Esophagus squamous epithelium (tissue), 5 donors: ENCODE measurements at places on chromosomes 4 and X.

DNA sequence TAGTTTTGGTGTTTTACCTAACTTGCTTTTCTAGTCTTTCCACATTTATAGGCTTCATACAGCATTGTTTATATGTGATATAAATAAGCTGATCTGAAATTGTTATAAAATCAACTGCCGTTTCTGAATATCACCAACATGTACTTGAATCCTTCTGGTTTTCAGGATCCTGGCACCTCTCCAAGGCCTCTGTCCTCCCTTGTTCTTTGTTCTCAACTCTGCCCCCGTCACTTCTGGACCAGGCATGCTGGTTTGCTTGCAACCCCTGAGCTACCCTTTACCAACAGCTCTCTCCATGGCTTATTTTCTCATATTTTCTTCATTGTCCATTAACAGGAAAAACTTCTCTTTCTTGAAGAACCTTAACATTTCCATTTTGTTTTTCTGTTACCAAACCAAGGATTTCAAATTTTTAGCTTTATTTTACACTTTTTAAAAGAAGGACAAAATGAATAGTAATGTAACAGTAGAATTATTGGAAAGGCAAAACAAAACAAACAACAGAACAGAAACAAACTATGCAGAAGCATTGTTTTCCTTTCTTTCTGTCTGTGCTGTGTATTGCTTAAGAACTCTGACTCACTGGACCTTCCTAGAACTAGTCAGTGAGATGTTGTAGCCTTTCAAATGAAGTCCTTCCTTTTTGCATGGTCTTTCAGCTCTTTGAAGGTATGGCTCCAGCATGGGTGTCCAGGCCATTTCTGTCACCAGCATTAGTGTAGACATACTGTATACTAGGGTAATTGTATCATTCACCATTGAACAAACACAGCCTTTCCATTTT is 44.8 kb downstream of the BANK1 start:
- no peak overlapping the region for H3K27ac ChIP-seq
- no peak for DNase-seq

DNA sequence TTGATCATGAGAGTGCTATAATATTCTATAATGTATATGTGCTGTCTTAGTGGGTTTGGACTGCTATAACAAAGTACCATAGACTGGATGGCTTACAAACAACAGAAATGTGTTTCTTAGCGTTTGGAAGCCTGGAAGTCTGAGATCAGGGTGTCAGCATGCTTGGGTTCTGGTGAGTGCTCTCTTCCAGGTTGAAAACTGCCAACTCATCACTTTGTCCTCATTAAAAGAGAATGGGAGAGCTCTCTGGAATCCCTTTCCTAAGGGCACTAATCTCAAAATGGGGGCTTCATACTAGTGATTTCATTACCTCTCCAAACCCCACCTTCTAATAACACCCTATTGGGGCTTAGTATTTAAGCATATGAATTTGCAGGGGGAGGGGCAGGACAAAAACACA is 33.5 kb upstream of the KCNIP4 start:
- no peaks in the 10 kb centered on the region for H3K4me1 ChIP-seq
- no peak overlapping the region for H3K4me3 ChIP-seq
- H3K27me3 ChIP-seq: no peaks in the 10 kb centered on the region
- no peaks in the 10 kb centered on the region for H3K36me3 ChIP-seq
- no peak for DNase-seq

DNA sequence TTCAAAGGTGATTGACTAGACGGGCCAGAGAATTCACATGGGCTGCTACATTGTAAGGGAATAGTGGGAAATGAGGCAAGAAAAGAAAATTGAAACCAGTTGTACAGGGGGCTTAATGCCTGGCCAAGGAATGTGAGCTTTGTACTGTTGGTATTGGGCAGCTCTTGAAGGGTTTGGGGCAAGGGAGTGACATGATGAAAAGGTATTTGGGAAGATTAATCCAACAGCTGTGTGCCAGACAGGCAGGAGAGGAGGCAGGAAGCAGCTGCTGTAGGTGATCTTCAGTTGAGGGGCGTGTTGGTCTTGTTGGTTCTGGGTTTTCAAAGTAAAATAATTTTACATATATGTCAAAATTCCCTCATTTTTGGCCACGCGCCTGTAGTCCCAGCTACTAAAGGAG is 384.5 kb upstream of the TENM3 start:
- H3K36me3 ChIP-seq: no peaks in the 10 kb centered on the region
- no peak overlapping the region for H3K4me3 ChIP-seq
- DNase-seq: no peak

GRCh38 chr4:145788755-145789154 is 108.8 kb downstream of the C4orf51 start:
- no peaks in the 10 kb centered on the region for H3K36me3 ChIP-seq
- no peaks in the 10 kb centered on the region for H3K27me3 ChIP-seq
- H3K27ac ChIP-seq: no peak overlapping the region
- no peak for DNase-seq
- H3K4me1 ChIP-seq: peaks cover 3% of the 10 kb centered on the region
- no peak overlapping the region for H3K4me3 ChIP-seq

DNA sequence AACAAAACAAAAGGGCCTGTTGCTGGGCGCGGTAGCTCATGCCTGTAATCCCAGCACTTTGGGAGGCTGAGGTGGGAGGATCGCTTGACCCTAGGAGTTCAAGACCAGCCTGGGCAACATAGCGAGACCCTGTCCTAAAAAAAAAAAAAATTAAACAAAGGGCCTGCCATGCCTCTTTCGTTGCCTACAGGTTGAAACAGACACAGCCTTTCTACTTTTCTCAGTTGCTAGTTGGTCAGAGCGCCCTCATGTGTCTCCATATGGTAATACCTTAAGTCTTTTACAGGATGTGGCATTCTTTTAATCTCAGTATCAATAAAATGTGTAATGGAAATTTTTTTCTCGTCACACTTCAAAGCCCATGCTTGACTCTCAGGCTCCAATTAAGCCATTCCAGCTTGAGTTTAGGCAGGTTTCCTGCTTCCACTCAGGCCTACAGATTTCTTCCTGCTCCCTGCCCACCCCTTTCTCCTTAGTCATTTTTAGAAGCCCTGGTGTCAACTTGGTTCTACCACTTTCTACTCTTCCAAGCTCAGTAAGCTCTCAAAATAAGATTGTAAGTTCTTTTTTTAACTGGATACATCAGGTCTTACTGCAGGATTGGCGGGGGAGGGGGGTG is 4.6 kb upstream of the SOWAHD start:
- H3K27me3 ChIP-seq: no peaks in the 10 kb centered on the region
- no peaks in the 10 kb centered on the region for H3K36me3 ChIP-seq

- H3K27me3 ChIP-seq: no peaks in the 10 kb centered on the region
- H3K27ac ChIP-seq: no peak overlapping the region
- H3K4me3 ChIP-seq: no peak overlapping the region
These were observed 110.0 kb downstream of the IRF2 start for GRCh38 chr4:184364100-184364921.
